ENCODE measurements at places on chromosomes 6 and 20. TPM values are rescaled to one million over a fixed set of nuclear protein-coding genes. Genes with fewer than 3 reads are reported as not detected.

Gene C20orf141
- 0.36 TPM for polyA plus RNA-seq

Gene REM1
- not detected for polyA plus RNA-seq

Gene CASS4
- polyA plus RNA-seq, result 65.8 TPM

- DNase-seq, result peak; percentile 92
These were observed 6.8 kb upstream of the MRPS10 start for GRCh38 chr6:42224222-42225028.

DNA sequence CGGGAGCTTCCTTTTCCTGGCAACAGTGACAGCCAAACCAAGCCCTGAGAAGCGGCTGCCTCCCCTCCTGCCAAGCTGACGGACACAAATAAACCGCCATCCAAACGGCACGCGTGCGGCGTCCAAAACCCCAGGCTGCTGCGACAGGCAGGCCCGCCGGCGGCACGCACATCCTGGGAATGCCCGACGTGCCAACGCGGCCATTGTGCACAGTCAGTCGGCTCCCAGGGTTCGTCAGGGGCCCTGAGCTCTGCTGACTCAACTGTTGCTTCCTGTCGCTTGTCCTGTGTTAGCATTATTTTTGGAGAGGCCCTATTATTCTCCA is 6.8 kb downstream of the JAG1 start:
- no peak for DNase-seq

DNA sequence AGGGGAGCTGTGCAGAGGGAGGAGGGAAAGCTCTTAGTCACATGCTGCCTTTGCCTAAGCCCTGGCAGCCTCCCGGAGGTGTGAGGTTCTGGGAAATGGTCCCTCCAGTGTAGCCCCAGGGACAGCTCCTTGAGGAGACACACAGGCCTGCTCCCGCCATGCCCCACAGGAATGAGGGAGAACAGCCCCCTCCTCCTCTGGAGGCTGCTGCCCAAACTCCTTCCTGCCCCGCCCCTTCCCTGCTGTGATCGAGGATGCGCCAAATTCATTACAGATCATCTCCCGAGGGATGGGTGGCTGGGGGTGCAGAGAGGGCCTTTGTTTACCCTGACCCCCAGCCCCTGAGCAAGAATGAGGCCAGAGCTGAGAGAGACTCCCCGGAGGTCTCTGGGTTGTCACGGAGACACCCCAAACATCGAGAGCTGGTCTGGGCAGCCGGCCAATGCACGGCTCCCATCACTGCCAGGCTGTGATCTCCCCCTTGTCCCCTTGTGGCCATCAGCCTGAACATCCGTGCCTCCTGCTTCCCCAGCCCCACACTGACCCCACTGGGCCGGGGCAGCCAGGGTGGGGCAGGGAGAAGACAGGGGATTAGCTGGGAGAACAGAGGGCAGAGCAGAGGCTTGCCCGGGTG is 8.4 kb downstream of the CYP21A2 start:
- DNase-seq, result peak; percentile 23

DNA sequence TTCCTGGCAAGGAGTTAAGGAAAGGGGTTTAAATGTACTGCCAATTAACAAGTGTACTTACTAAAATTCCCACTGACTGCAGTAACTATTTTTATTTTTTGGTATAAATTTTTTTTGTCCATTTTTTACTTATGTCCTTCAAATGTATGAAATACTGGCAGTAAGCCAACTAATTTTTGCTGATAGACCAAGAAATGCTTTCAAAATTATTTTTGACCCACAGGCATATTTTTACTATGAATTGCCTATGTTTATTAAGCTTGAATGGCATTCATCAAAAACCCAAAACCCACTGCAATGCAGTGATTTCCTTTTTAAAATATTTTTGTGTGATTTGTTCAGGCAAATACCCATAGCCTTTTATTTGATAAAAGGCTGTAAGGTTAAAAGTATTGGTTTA is 560.1 kb downstream of the UTRN start:
- DNase-seq, result peak; percentile 31

Data from fibroblast of lung (primary cell).